Mucosa of descending colon (tissue), 3 donors: ENCODE measurements at places on chromosomes 11 and 22. TPM values are rescaled to one million over a fixed set of nuclear protein-coding genes. Genes with fewer than 3 reads are reported as not detected.

Gene OR10G4
- not detected for total RNA-seq

Gene KDELR3
- total RNA-seq: 14.4 TPM

Gene PLAAT4
- 96.7 TPM for total RNA-seq

Gene SPON1
- 85.5 TPM for total RNA-seq

Gene BUD13
- total RNA-seq: 18.9 TPM

Gene SCGB2A2
- not detected for total RNA-seq

Gene DDIAS
- 0.87 TPM for total RNA-seq

Gene GLYATL1
- not detected for total RNA-seq

Gene FGF4
- total RNA-seq: not detected

Gene SHANK2
- total RNA-seq: 25.8 TPM

Gene VSIG10L2
- total RNA-seq: 0.09 TPM

Gene CCDC87
- total RNA-seq: 0.58 TPM

Gene HRAS
- total RNA-seq: 50.6 TPM

Gene ALDH3B2
- not detected for total RNA-seq

Gene CCDC90B
- 26.6 TPM for total RNA-seq

Gene GGTLC2
- total RNA-seq: not detected

Gene KCNJ1
- total RNA-seq: not detected

Gene OR6A2
- 0.29 TPM for total RNA-seq

Gene RFPL2
- not detected for total RNA-seq

Gene TMEM126A
- 18.8 TPM for total RNA-seq
